Activated CD4-positive, alpha-beta T cell treated with anti-CD3 and anti-CD28 coated beads for 24 hours (primary cell): ENCODE measurements at places on chromosomes 12 and 14.

DNA sequence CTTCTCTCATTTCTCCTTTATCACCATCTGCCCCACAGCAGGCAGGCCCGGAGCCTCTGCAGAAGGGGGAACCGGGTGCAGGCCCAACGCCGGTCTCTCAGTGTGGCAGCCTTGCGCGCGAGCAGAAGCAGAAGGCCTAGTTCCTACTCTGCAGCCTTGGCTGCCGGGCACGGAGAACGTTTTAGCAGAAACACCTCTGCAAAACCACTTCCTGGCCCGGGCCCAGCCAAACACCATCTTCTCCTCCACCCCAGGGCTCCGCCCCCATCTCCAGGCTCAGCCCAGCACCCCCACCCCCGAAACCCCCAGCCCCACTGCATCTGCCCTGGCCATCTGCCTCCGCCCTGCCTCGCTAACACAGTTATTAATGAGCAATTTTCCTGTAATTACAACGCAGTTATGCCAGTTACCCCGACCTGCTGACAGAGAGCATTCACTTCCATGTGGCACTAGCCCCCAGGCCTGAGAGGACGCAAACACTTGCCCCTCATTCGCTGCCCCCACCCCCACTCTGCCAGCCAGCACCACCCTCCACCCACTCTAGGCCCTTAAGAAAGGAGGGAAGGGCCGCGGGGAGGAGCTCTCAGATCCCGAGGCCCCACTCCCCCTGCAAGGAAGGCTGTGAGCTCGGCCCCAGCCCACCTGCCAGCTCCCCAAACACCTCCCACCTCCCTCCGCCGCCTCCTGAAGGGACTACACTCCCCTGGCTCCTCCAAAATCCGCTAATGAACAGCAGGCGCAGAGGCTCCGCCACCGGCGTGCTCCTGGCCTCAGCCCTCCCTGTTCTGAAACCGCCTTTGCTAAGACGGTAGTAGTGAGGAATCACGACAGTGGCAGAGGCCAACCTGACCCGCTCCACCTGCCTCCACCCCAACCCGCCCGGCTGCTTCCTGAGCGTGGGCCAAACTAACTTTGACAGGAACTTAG, 44.7 kb upstream of the FBRSL1 start:
- peak; percentile 76 for DNase-seq

DNA sequence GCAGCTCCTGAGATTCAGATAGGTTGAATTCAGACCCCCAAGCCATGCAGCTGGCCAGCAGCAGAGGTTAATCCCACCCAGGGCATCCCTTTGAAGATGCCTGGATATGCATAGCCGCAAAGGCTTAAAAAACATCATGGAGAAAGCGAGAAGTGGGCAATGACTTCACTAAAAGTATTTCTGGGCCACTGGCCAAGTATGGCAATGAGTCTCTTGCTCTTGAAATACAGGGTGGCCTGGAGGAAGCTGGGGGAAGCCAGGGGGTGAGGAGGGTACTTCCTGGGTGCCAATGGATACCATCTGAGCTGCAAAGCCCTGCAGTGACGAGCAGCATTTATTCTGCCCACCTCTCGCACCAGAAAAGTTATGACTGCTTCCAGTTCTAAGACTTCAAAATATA, 539.3 kb upstream of the TBX3 start:
- DNase-seq: no peak

DNA sequence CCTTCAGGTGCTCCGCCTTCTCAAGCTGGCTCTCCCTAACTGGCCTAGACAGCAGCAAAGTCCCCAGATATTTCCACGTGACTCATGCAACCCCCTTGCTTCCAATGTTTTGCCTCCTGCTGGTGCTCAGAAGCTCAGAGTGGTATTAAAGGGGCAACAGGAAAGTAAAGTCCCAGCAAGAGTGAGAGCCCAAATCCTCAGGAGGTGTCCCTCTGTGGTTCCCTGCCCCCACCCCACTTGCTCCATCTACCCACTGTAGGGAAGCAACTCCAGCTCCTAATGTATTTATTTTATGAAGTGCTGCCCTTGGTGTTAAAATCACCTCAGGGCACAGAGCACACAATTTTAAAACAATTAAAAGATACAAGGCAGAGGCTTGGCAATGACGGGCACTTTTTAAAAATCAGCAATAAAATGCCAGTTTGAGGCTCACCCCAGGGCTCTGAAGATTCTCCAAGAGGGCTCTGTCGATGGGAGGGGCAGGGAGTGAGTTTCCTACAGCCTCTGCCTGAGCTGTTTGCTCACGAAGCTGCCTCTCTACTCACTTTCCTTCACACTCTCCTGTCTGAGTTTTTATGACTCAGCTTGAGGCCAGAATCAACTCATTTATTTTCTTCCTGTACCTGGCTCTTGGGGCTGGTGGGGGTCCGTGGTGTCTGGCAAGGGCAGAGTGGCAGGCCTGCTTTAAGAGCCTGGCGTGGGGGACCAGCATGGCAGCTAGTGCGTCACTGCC, 81.9 kb upstream of the MAX start:
- no peak for DNase-seq

GRCh38 chr12:132307976-132308852, 21.2 kb downstream of the GALNT9 start:
- DNase-seq: no peak

DNA sequence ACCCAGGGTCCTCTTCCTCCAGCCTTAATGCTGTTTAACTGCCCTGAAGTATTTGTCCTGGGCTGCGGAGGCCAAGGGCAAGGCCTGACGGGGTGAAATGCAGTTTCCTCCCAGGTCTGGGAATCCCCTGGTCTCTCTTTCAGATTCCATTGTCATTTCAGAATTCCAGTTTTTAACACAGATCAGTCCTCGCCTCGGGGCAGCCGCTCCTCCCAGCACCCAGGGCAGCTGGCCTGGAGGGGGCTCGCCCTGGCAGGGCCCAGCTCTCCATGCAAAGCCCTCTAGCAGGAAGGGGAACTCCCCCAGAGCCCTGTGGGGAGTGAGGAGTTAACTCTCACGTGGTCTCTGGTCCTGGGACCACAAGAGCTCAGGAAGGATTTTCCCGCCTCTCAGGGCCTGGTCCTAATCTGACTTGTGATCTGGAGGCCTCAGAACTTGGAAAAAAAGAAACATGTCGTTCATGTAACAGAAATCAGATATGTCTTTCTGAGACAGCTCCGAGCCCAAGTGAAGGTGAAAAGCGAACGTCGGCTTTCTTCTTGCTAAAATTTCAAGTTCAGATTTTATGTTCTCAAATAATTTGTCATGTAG, 265.6 kb upstream of the SFSWAP start:
- DNase-seq: no peak

DNA sequence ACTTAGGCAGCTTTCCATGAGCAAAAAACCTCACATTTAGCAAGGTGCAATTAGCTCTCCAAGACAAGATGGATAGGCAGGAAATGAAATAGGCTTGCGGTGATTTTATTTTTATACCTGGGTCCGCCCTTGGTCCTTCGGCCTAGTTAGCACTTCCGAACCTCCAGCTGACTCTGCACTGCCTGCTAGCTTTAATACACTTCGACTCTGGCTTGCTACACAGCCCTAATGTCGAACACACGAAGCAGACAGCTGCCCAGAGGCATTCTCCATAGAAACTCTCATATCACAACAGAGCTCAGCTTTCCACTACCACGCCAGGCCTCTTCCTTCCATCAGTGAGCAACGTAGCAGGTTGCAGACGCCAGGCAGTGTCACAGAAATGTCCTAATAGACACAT, 688.0 kb downstream of the VRK1 start:
- no peak for DNase-seq

GRCh38 chr14:104266631-104267575, 128.5 kb downstream of the KIF26A start:
- no peak for DNase-seq

- no peak for DNase-seq
Measured at GRCh38 chr12:162467-163307, 51.3 kb downstream of the SLC6A12 start.

DNA sequence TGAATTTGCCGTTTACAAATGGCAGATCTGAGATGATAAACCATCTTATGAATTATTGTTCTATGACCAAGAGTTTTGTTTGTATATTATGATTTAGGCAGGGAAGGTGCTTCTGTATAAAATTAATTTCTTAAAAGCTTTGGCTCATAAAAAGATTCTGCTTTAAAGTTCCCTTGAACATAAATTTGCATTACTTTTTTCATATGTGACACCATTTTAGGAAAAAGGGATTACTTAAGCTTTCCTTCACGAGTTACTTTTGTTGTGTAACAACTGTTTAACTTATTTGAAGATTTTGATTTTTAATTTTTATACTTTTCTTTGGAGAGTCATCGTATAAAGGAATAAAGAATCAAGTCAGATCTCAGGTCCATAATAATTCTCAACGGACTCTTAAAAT, 3.3 kb downstream of the ETNK1 start:
- no peak for DNase-seq

DNA sequence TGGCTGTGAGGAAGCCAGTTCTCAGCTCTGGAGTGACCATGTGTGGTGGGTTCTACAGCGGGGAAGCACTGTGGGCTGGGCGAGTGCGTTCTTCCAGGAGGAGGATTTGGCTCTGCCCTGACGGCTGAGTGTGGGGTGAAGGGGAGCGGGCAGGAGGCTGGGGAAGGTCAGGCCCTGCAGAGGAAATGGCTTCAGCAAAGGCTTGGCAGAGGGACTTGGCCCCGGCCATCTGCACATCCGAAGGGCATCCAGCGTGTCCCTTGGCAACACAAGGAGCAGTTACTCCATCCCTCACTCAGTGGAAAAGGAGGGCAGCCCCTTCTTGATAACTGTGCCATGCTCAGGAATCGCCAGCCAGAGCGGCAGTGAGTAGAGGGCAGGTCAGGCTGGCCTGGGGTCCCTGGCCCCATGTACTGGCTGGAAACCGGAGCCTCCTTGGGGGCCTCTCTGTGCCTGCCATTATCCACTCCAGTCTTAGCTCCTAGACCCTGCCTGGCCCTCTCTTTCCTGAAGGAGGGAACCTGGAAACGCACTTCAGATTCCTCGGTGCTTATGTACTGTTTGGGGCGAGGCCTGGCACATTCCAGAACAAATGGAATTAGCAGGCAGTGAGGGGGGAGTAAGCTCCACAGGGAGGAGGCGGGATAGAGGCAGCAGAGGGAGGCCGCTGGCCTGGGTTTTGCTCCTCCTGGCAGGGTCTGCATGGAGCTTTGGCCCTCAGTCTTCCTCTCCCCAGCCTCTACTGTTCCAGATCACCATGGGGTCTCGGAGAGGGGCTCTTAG, 133.6 kb upstream of the NCOR2 start:
- no peak for DNase-seq

- DNase-seq: no peak
Measured at GRCh38 chr14:84351646-84352045, 1178.3 kb upstream of the FLRT2 start.

GRCh38 chr12:42477941-42478340, 111.6 kb downstream of the PRICKLE1 start:
- no peak for DNase-seq

DNA sequence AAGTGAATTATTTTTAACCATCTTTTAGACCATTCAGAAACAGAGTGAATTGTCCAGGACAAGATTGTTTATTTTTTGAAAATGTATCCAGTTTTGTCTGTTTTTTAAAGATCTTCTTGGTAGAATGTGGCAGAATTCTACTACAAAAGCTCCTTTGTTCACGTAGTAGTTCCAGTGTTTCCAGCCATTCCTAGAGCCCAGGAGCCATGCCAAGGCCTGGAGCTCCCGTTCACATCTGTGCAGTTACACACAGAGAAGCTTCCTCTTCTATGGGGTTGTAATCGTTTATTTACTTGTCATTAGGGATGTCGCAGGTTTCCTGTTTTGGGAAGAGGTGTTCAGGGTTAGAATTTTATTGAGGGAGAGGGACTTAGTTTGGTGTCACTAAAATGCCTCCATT, 409.8 kb downstream of the NPAS3 start:
- DNase-seq: no peak

GRCh38 chr12:128138125-128138524, 128.8 kb upstream of the TMEM132C start:
- no peak for DNase-seq

DNA sequence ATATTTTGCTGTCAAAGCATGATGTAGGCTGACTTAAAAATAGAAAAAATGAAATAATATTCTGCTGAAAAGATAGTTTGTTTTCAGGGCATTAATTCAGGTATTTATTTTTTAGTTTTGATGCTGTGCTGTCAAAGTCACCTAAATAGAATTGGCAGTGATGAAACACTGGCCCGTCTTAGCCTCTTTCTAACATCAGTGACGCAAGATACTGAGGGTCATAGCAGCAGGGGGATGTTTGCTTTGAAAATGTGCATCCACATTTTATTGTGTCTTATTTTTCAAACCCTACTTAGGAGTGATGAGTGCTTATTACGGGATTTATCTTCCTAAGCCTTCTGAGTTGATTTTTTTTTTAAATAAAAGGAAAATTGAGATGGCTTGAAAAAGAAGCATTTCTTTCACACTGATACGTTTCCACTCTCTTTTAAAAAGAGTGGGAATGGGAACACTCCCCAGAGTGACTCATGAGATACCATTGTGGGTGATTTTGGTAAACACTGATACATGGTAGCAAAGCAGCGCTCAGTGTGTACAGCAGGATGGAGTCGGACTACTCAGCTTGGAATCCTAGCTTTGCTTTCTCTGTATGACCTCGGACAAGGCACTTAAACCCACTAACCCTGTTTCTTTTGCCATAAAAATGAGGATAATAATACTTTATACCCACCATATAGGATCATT, 290.8 kb downstream of the ERC1 start:
- DNase-seq: no peak

DNA sequence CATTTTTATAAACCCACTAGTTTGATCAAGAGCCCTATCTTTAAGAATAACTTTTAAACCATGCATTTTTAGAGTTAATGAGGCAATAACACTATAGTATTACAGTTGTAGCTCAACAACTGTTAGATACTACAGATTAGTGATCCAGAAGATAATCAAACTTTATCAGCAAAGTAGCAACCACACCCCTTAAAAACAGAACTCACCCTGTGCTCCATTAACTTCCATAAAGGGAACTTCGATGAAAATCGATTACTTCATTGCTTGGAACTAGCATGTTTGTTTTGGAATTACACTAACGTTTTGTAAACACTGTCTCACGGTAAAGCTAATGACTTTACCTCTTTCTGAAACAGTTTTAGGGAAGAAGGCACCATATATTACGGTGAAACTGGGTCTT, 1.4 kb downstream of the SGPP1 start:
- DNase-seq: no peak

DNA sequence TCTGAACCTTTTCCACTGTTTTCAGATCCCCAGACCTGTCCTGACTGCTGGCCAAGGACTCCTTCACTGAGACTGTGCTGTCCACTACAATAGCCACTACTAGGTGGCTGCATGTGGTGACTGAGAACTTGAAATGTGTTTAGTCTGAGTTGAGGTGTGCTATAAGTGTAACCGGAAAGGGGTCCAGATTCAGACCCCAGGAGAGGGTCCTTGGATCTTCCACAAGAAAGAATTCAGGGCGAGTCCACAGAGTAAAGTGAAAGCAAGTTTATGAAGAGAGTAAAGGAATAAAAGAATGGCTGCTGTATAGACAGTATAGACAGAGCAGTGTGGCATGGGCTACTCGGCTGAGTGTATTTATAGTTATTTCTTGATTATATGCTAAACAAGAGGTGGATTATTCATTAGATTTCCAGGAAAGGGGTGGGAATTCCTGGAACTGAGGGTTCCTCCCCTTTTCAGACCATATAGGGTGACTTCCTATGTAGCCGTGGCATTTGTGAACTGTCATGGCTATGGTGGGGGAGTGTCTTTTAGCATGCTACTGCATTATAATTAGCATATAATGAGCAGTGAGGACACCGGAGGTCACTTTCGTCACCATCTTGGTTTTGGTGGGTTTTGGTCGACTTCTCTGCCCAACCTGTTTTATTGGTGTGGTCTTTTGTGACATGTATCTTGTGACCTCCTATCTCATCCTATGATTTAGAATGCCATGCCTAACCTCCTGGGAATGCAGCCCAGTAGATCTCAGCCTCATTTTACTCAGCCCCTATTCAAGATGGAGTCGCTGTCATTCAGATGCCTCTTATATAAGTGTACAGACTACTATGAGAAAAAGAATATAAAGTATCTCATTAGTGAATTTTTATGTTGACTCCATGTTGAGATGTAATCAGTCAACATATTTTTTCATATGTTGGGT, 70.0 kb upstream of the SRSF5 start:
- no peak for DNase-seq
